ENCODE measurements at places on chromosomes 3 and 15.

GRCh38 chr3:115885621-115886020 lies 262.3 kb downstream of the GAP43 start:
- no peak overlapping the region for H3K27ac ChIP-seq
- H3K4me1 ChIP-seq = no peaks in the 10 kb centered on the region
- H3K27me3 ChIP-seq = no peaks in the 10 kb centered on the region
- H3K36me3 ChIP-seq = no peaks in the 10 kb centered on the region
- no peak overlapping the region for H3K4me3 ChIP-seq

- no peak overlapping the region for H3K4me3 ChIP-seq
- no peaks in the 10 kb centered on the region for H3K36me3 ChIP-seq
- no peaks in the 10 kb centered on the region for H3K27me3 ChIP-seq
- no peak for DNase-seq
- no peak overlapping the region for H3K27ac ChIP-seq
These were observed 166.6 kb downstream of the PLD1 start for GRCh38 chr3:171643681-171644080.

DNA sequence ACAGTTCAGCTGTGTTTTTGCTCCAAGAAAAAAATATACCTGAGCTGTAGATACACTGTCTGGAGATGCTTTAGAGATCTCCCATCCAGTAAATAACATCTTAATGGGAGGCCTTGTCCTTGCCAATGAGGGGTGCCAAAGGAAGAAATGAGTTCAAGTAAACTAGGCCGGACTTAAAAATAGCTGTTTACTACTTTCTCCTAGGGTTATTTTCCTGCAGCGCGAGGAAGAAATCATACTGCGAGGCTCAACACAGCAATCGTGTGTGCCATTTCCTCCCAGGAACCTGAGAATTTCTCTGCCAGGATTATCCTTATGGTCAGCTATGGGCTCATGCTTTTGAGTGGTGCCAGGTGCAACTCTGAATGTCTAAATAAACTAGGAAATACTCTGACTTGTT lies 71.9 kb downstream of the CMTM8 start:
- H3K27ac ChIP-seq = no peak overlapping the region
- no peak for DNase-seq
- no peaks in the 10 kb centered on the region for H3K4me1 ChIP-seq
- H3K36me3 ChIP-seq = no peaks in the 10 kb centered on the region
- H3K27me3 ChIP-seq = no peaks in the 10 kb centered on the region
- no peak overlapping the region for H3K4me3 ChIP-seq

DNA sequence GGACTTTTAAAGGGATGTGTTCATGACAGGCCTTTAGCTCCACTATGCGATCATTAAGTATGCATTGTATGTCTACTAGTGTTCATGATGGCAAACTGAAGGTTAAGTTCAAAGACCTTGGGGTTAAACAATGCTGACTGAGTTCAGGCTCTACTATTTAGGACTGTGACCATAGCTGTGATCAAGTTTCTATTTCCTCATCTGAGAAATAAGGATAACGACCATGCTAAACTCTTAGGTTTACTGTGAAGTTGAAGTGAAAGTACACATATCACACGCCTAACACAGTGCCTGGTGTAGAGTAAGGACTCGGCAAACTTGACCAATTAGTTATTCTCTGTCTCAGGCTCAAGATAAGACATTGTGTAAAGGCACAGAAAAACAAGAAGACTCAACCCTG lies 243.2 kb downstream of the MBNL1 start:
- no peak overlapping the region for H3K4me3 ChIP-seq
- DNase-seq = no peak
- no peaks in the 10 kb centered on the region for H3K4me1 ChIP-seq
- no peak overlapping the region for H3K27ac ChIP-seq

GRCh38 chr3:184354121-184354728 lies 7.2 kb downstream of the CLCN2 start:
- H3K4me3 ChIP-seq = no peak overlapping the region
- H3K36me3 ChIP-seq = no peaks in the 10 kb centered on the region
- H3K4me1 ChIP-seq = peaks cover 27% of the 10 kb centered on the region
- no peak overlapping the region for H3K27ac ChIP-seq

- H3K27me3 ChIP-seq = no peaks in the 10 kb centered on the region
- DNase-seq = no peak
- peak overlapping the region; percentile 97 for H3K27ac ChIP-seq
- H3K4me1 ChIP-seq = peaks cover 9% of the 10 kb centered on the region
These were observed 429 bp downstream of the PARP9 start for GRCh38 chr3:122563717-122564025.

DNA sequence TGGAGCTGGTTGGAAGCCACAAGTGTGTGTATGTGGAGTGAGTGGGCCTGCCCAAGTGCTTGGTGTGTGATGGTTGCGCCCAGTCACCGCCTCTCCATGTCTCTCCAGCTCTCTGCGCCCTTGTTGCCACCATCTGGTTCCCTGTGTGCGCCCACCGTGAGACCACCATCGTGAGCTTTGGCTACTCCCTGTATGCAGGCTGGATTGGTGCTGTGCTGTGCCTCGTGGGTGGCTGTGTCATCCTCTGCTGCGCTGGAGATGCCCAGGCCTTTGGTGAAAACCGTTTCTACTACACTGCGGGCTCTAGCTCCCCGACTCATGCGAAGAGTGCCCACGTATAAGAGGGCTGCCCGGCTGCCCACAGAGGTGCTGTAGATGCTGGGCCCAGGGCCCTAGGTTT lies 13.7 kb downstream of the CLDN11 start:
- H3K4me1 ChIP-seq = no peaks in the 10 kb centered on the region
- H3K27me3 ChIP-seq = no peaks in the 10 kb centered on the region
- H3K27ac ChIP-seq = no peak overlapping the region
- H3K4me3 ChIP-seq = no peak overlapping the region
- DNase-seq = no peak

- DNase-seq = no peak
- peak overlapping the region; percentile 81 for H3K27ac ChIP-seq
- H3K36me3 ChIP-seq = no peaks in the 10 kb centered on the region
These were observed 1.2 kb downstream of the MB21D2 start for GRCh38 chr3:192916371-192917027.

DNA sequence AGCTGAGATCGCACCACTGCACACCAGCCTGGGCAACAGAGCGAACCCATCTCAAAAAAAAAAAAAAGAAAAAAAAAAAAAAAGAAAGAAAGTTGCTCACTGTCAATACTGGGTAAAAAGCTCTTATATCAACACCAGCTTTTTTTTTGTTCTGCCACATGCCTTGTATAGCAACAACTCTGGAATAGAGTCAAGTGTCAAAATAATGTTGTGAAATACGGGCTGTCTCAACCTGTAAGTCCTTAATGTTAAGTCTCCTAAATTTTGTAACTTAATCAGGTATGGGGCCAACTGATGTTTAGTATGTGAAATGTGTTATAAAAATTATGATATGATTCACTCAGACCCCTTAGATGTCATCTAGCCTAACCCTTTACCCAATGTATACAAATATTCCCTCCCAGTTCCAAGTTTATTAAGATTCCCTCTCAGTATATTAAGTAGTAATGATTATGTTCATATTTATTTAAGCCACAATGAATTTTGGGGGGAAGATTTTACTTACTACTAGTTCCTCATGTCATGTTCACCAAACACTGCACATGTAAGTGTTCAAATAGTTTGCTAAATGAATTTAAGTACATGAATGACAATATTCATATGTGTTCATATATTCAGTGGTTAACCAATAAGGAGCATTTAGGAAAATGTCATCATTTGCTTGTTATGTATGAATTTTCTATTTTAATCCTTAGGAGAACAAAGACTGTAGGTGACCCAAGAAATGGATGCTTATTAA lies 52.2 kb downstream of the GPR160 start:
- H3K27me3 ChIP-seq = no peaks in the 10 kb centered on the region
- H3K4me1 ChIP-seq = no peaks in the 10 kb centered on the region
- H3K27ac ChIP-seq = no peak overlapping the region
- no peak for DNase-seq
- H3K36me3 ChIP-seq = peaks cover 94% of the 10 kb centered on the region

- no peaks in the 10 kb centered on the region for H3K27me3 ChIP-seq
- H3K4me1 ChIP-seq = no peaks in the 10 kb centered on the region
- no peak for DNase-seq
- H3K36me3 ChIP-seq = no peaks in the 10 kb centered on the region
- H3K27ac ChIP-seq = no peak overlapping the region
These were observed 406.6 kb downstream of the MECOM start for GRCh38 chr3:169256796-169257522.

DNA sequence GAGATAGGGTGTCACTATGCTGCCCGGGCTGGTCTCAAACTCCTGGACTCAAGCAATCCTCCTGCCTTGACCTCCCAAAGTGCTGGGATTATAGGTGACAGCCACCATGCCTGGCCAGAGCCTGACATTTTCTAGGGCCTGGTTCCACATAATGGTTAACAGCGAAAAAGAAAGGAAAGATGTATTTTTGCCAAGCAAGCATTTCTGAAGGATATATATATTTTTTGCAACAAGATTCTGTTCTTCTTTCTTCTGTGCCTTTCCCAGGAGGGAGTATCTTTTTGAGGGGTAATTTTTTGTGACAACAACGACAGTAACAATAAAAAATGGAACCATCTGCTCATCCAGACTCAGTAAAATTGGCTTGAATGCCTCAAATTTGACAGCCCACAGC lies 8.3 kb upstream of the DNAJA4 start:
- no peak overlapping the region for H3K4me3 ChIP-seq
- no peak for DNase-seq
- H3K27ac ChIP-seq = no peak overlapping the region
- H3K27me3 ChIP-seq = no peaks in the 10 kb centered on the region
- H3K36me3 ChIP-seq = no peaks in the 10 kb centered on the region

DNA sequence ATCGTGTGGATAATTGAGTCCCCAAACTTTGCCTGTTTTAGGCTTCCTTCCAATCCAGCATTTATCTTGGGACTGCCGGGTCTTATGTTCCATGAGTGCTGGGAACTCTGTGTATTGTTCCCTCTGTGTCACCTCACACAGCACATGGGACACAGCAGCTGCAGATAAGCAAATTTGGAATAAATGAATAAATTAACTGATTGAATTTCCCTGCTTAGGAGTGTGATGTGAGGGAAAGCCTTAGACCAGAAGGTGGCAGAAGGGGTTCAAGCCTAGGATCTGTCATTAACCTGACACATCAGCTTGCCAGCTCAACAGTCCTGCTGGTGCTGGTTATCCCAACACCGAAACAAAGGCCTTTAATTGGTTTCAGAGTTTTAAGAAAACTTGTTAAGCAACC lies 114.3 kb downstream of the OXSM start:
- H3K27ac ChIP-seq = no peak overlapping the region
- DNase-seq = no peak
- H3K4me3 ChIP-seq = no peak overlapping the region
- H3K4me1 ChIP-seq = no peaks in the 10 kb centered on the region
- H3K36me3 ChIP-seq = no peaks in the 10 kb centered on the region

DNA sequence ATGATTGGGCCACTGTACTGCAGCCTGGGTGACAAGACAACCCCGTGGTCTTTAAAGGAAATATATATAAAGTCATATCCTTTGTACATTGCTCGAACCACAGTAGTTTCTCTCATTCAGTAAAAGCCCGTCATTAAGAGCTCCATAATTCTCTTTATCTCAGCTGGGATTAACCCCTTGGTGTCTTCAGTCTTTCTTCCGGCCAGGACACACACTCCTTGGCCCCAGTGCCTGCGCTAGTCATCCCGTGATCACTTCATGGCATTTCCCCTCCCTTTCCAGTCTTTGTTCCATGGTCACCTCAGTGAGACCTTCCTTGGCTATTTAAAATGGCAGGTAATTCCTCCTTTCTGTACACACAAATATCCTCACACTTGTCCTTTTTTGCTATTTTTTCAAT lies 3.3 kb downstream of the RPL35A start:
- no peak overlapping the region for H3K4me3 ChIP-seq
- DNase-seq = no peak
- H3K36me3 ChIP-seq = peaks cover 59% of the 10 kb centered on the region
- H3K4me1 ChIP-seq = peaks cover 34% of the 10 kb centered on the region

DNA sequence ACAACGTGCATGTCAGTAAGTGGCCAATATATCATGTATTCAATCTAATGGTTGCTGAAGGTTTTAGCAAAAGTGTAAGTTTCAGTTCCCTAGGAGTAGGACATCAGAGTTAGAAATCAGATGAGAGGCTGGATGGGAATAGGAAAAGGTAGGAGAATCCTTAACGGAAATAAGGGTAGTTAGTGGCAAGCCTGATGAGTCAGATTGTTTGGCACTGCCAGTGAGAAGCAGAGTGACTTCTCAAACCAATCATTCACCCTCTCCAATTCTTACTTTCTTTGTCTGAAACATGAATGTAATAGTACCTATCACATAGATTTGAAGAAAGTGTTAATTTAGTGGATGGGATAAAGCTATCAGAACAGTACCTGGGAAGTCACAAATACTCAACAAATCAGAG lies 894.0 kb downstream of the NTRK3 start:
- no peaks in the 10 kb centered on the region for H3K36me3 ChIP-seq
- H3K4me3 ChIP-seq = no peak overlapping the region
- H3K27me3 ChIP-seq = no peaks in the 10 kb centered on the region

- no peaks in the 10 kb centered on the region for H3K4me1 ChIP-seq
- H3K36me3 ChIP-seq = no peaks in the 10 kb centered on the region
- H3K4me3 ChIP-seq = no peak overlapping the region
- DNase-seq = no peak
These were observed 85.6 kb downstream of the RPL22L1 start for GRCh38 chr3:170784406-170784805.

DNA sequence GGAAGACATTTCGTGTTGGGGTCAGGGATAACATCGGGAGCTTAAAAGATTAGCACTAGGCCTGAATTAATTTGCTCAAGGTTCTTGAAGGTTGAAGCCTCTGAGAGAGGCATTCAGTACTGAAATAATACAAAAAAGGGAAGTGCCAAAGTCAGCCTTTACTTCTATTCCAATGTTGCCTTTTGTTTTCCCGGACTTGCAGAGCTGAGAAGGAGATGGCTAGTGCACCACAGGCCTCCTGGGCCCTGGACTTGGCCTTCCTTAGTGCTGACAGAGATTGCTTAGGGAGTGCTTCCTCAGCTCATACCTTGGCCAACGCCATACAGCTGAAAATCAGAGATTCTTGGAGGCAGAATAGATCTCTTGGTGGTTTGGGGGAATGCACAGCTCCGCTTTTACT lies 333.6 kb upstream of the TBL1XR1 start:
- no peaks in the 10 kb centered on the region for H3K27me3 ChIP-seq
- peaks cover 31% of the 10 kb centered on the region for H3K4me1 ChIP-seq
- H3K36me3 ChIP-seq = no peaks in the 10 kb centered on the region
- no peak for DNase-seq
- H3K4me3 ChIP-seq = no peak overlapping the region

- DNase-seq = no peak
- H3K4me1 ChIP-seq = no peaks in the 10 kb centered on the region
- no peak overlapping the region for H3K4me3 ChIP-seq
- H3K27me3 ChIP-seq = no peaks in the 10 kb centered on the region
These were observed 235.4 kb downstream of the EBLN2 start for GRCh38 chr3:73296859-73297258.

- no peaks in the 10 kb centered on the region for H3K27me3 ChIP-seq
- no peak overlapping the region for H3K4me3 ChIP-seq
- DNase-seq = no peak
- no peaks in the 10 kb centered on the region for H3K36me3 ChIP-seq
- H3K27ac ChIP-seq = no peak overlapping the region
These were observed 267.7 kb downstream of the CHL1 start for GRCh38 chr3:464255-464654.
